ENCODE measurements at places on chromosomes 3 and 15.

DNA sequence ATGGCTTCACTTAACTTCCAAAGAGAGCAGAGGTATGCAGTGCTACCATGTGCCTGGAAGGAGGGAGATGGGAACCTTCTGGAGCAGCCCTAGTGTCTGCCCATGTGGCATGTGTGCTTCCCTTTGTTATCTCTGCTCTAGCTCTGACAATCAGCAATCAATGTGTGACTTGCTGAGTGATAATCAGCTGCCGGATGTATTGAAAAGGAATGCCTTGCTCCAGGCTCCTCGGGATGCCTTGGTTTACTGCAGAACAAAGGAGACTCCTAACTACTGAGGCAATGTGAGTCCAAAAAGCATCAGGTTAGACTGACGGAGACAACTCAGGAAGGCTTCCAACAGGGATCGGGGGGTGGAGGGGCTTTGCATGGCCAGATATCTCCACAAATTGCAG lies 36.0 kb upstream of the CORO2B start:
- no peak for DNase-seq

DNA sequence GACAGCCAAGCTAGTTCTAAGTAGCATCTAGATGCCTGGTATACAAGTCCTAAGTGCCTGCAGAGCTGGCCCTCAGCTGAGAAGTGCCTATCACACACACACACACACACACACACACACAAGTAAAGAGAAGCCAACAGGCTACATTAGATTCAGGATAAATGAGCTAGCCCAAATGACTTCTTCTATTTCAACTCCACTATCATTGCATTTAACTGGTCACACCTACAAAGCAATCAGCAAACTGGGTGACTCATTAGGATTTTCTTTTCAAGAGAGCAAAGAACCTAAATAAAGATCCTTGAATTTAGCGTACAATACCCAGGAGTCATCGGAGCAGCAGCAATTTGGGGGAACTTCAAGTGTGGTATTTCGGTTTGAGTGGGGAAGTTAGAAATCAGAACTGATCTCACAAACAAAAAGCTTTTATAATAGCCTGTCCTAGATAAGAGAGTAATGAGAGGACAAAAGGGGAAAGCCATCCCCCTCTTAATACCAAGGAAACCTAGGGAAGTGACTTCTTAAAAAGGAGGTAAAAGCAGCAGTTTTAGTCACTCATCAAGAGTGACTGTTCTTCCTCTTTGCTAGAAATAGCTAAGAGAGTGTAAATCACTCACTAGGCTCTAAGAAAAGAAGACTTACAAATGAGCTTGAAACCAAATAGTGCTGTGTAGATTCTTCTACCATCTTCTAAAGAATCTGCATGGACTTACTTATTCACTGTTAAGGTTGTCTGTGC lies 112.7 kb downstream of the TNIK start:
- no peak for DNase-seq

- no peak for DNase-seq
Measured at GRCh38 chr3:169146179-169146665, 517.3 kb downstream of the MECOM start.

DNA sequence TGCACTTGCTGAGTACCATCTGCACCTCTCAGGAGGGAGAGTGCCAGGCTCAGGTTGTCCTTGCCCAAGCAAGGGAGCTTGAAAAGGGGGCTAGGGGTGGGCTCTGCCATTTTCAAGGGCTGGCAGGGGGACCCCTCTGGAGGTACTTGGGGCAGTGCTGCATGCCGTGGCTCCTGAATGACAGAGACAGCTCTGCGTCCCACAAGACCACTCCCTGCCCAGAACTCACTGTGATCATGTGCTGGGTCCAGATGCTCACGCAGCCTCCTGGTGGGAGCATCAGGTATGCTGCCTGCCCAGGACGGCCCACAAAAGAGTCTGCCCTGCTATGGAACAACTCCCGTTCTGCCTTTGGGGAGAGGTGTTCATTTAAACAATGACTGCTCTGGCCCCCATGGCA lies 165.2 kb downstream of the GOLGA6L4 start:
- no peak for DNase-seq

DNA sequence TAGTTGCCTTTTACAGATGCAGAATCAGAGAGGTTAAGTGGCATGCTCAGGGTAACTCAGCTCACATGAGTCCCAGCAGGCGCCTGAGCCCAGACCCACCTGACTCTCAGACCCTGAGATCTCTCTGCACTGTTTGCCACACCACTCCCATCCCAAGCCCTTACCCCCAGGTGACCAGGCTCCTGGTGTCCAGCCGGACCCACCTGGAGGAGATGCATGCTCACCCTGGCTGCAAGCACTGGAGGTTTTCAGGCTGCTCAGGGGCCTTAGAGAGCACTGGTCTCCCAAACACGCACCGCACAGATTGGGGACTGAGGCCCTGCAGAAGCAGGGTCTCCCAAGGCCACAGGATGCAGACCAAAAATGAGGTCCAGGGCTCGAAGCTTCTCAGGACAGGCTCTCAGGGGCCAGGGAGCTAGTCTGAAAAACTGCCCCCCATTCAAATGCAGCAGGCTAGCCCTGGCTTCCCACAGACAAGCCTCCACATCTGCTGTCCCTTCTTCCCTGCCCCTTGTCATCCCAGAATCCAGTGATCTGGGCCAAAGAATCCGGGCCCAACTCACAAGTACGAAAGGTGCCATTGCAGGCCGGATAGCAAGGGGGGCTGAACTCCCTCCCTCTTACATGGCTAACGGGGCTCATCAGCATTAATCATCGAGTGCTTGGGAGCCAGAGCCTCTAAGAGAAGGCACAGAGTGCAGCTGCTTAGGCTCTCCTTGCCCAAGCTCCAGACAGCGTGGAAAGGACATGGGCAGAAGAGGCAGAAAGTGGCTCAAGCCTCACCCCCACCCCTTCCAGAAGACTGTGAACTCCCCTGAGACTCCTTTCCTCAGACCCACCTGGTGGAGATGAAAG lies 90.2 kb upstream of the PRR20G start:
- no peak for DNase-seq

GRCh38 chr15:68806220-68807060 lies 14.3 kb downstream of the ANP32A start:
- DNase-seq: no peak

- DNase-seq: no peak
Measured at GRCh38 chr3:143526011-143526545, 322.2 kb downstream of the SLC9A9 start.

GRCh38 chr3:178823591-178824246 lies 247.9 kb downstream of the ZMAT3 start:
- no peak for DNase-seq

GRCh38 chr3:161108840-161109239 lies 3.7 kb upstream of the B3GALNT1 start:
- no peak for DNase-seq

DNA sequence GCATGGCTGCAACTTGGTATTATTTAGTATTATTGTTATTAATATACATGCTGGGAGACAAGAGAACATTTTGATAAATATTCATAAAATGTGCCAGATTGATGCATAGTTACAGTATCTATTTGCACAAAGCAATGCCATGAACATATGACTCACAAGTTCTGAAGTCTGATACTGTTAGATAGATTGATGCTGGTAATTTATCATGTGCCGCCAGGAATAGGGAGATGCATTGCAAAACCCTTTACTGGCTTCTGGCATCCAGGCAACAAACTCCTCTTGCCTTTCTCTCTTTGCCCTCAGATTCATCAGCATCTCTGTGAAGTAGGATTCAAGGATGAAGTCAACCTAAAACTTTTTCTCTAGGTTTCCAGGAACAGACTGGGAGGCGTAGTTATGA lies 41.0 kb upstream of the SLC25A26 start:
- DNase-seq: no peak

GRCh38 chr3:129343643-129344360 lies 65.1 kb downstream of the HMCES start:
- no peak for DNase-seq

GRCh38 chr15:92075764-92076163 lies 222.3 kb downstream of the SLCO3A1 start:
- no peak for DNase-seq

DNA sequence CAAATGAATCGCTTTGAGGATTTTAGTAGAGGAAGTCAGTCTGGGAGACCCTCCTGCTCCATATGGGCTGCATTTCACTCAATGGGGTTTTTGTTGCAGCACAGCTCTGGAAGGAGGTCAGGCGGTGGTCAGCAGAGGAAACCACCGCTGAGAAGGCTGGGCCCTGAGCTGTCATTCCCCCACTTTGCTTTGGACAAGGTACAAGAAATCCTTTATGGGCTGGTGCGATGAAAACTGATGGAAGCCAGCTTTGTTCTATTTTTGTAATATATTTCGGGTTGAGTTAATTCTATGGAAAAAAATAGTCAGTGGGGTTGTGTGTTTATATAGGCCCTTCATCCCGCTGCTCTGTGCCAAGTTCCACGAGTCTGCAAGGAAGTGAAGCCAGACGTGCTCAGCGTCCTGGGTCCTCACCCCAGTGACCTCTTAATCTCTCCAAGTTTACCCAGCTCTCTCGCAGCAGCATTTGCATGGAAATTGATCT lies 157.1 kb upstream of the TMC3 start:
- no peak for DNase-seq

GRCh38 chr3:16828815-16829214 lies 55.9 kb upstream of the PLCL2 start:
- DNase-seq: no peak

DNA sequence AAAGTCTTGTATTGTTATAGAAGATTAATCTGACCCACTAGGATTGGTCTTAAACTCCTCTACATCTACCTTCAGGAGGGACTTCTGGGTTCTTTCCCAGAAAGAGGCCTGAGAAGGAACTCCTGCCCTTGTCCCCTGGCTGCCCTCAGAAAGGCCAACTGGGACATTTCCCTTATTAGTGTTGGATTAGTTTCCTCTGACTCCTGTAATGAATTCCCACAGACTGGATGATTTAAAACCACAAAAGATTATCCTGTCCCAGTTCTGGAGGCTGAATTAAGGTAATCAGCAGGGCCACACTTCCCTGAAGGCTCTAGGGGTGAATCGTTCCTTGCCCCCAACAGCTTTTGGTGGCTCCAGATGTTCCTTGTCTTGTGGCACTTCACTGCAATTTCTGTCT lies 102.8 kb upstream of the NMNAT3 start:
- no peak for DNase-seq

DNA sequence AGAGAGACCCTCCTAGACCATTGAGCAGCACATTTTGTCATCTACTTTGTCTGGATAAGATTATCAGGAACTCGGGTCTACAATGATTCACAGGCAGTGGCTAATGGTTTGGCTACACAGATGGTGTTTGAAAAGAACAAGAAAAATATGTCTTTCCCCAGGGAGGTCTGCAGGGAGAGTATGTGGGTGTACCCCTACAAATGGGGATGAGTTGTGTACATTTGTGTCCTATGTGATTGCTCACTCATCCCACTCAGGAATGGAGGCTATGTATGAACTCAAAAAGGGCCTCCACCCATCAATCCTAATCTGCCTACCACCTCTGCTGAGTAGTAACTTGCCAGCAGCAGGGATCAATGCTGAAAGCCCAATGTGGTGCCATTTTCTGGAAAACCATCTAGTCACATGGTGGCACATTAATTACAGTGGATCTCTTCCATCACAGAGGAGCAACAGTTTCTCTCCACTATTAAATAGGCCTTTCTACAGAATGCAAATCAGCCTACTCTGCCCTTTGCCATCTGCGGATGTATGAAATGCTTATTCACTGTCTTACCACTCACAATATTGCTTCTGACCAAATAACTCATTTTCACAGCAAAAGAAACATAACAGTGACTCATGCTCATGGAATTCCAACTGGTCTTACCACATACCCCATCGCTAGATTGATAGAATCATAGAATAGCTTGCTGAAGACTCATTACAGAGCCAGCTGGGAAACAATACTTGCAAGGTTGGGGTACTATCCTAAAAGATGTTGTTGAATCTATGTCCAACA lies 48.3 kb upstream of the TRIM42 start:
- DNase-seq: no peak

- DNase-seq: no peak
Measured at GRCh38 chr3:27360113-27361078, 8.8 kb downstream of the NEK10 start.
